ENCODE measurements at places on chromosomes 2 and 18.
A peak's percentile ranks its signal among the peaks of the same experiment; 100 is the strongest.

GRCh38 chr2:189086710-189087109, 92.9 kb downstream of the COL5A2 start:
- DNase-seq: no peak

DNA sequence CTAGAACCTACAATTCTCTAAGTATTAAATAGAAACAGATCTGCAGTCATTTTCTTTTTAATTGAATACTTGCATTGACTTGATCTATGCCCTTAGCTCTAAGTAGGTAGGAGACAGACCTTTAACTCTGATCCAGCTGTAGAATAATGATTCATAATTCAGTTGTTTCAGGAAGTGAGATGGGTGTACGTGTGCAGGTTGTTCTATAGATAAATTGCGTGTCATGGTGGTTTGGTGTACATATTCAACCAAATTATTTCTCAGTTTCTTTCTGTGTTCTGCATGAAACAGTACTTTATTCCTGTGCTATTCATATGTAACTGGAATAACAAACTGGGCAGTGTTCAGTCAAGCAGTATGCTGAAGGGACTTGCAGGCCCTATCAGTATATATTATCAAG, 34.3 kb upstream of the CD226 start:
- no peak for DNase-seq

DNA sequence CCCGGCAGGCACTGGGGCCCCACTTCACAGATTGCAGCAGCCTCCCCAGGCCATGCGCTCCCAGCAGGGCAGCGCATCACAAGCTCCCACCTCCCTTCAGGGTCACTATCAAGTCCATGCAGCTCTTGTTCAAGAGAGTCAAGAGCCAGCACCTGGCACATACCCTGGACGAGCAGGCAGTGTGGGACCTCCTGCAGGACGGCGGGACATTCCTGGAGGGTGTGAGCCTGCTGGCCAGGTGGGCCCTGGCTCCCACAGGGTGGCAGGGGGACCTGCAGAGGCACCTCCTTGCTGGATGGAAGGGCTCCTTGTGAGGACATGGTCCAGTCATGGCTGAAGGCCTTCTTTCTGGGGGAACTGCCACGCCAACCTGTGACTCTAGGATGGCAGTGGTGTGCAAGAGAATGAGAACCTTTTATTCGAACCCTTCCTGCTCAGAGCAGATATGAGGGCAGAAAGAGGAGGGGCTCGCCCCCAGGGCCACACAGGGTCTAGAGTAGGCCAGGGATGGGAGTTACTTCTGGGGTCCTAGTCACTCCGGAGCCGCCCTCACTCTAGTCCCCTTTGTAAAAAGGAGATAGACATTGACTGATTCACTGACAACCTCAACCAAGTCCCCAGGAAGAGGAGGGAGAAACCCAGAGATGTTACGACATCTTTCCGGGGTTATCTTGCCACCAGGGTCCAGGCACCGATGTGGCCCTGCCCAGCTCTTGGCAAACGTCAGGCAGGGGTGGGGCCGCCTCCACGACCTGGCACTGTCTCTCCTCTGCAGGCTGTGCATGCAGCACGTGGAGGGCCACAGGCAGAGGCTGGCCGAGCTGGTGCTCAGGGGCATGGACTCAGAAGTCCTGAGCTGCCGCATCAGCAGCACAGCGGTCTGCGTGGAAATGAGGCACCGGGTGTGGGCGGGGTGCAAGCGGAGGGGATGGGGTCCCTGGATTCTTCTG, 31.3 kb downstream of the HJURP start:
- DNase-seq: no peak

DNA sequence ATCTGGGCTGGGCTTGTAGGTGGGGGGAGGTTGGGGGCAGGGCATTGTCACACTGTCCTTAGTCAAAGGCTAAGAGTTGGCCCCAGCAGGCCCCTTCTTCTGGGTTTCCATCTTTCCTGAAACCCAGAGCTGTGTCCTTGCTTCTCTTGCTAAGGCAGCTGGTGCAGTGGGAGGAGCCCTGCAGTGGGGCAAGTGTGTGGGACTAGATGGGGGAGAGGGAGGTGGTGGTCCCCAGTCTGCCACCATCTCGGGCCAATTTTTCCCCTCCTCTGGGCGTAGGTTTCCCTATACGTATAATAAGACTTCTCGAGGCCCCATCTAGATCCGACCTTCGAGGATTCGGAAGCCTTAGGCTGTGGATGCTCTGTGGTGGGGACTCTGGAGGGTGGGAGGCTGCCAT, 3.5 kb downstream of the KCNF1 start:
- no peak for DNase-seq

DNA sequence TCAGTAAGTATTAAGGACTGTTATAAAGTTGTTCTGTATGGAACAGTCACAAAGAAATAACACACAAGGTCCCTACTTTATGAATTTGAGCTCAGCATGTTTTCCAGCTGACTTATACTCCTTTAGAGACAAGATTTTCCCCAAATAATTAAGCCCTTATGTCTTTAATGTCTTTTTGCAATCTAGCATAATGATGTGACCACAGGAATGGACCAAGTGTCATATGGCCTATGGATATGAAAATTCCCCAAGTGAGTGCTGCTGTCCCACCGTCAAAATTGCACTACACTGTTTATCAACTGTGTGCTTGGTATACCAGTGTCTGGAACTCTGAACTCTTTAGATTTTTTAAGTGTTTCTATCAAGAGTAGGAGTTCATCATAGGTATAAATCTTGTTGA, 369.6 kb downstream of the PID1 start:
- no peak for DNase-seq

- DNase-seq: peak; percentile 75
Observed at GRCh38 chr2:181198183-181198864, 217.9 kb downstream of the UBE2E3 start.

- no peak for DNase-seq
Observed at GRCh38 chr2:216775043-216775453, 79.7 kb upstream of the IGFBP5 start.

DNA sequence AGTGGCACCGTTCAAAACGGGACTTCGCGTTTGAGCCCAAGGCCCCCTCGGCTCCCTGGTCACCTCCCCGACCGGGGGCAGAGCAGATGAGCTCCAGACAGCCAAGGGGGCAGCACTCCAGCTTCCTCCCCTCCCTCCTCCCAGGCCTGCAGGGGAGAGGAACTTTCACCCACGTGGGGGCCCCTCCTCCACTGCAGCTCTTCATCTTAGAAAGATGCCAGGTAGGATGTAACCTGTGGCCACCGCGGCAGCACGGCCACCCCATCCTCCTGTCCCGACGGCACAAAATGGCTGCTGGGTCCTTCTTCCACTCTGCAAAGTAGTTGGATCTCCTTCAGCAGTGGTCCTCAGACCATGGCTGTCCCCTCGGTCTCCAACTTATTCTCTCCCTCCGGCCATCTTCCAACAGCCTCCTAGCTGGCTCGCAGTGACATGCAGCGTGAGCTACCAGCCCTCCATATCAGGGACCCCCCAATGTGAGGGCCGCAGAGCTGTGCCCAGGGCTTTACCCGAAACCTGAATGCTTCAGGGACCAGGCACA, 94.5 kb upstream of the ID2 start:
- DNase-seq: no peak

DNA sequence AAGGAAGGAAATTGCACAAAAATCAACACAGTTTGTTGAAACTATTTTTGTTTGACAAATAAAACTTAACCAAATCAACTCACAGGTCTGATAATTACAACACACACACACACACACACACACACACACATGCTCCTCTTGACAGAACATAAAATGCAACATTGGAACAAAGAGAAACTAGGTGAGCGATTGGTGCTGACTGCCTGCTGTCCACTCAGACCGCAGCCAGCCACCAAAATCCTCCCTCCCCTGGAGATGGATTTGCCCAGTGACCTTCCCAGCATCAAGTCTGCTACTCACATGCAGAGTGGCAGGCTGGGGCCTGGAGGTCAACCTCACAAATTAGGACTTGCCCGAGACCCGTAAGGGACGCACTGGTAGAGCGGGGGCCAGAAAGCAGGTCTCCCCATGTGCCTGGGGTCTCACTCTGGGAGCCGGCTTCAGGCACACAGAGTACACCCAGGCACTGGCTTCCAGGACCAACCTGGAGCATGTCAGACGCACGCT, 61.4 kb downstream of the DIPK1C start:
- DNase-seq: no peak

DNA sequence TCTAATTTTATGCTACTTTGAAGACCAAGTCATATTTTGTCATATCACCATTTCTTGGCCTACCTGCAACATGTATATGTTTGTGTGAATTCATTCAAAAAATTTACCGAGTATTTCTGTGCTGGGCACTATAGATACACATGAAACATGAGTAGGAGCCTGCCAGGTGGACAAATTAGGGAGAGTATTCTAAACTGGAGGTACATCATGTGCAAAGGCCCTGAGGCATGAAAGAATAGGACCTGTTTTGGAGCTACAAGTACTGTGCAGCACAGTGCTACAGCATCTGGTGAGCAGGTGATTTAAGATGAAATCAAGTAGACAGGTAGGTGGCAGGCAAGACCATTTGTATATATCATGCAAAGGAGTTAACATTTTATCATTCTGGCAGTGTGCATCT, 152.9 kb downstream of the MYO3B start:
- no peak for DNase-seq

- DNase-seq: no peak
Observed at GRCh38 chr2:168220965-168221819, 26.2 kb downstream of the STK39 start.
